ENCODE measurements at places on chromosomes 12 and 14.
A peak's percentile ranks its signal among the peaks of the same experiment; 100 is the strongest.

GRCh38 chr12:23262670-23263069 is 637.7 kb downstream of the ETNK1 start:
- DNase-seq = no peak

DNA sequence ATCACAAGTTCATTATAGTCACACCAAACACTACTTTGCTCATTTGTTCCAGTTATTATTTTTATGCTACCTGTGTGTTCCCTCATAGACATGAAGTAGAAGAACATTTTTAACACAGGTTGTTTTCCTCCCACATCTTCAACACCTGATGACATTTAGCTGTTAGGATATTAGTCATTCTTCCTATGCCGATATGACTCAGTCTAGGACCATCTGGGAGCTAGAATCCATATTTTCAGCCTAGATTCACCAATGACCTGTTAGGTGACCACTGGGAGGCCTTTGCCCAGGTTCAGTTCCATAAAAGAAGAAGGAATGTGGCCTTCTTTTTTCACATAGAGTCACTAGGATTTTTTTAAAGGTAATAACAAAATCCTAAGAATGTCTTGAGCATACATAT is 222.8 kb downstream of the C12orf42 start:
- DNase-seq = no peak

- no peak for DNase-seq
These were observed 1.5 kb downstream of the NPAS3 start for GRCh38 chr14:32940066-32940651.

DNA sequence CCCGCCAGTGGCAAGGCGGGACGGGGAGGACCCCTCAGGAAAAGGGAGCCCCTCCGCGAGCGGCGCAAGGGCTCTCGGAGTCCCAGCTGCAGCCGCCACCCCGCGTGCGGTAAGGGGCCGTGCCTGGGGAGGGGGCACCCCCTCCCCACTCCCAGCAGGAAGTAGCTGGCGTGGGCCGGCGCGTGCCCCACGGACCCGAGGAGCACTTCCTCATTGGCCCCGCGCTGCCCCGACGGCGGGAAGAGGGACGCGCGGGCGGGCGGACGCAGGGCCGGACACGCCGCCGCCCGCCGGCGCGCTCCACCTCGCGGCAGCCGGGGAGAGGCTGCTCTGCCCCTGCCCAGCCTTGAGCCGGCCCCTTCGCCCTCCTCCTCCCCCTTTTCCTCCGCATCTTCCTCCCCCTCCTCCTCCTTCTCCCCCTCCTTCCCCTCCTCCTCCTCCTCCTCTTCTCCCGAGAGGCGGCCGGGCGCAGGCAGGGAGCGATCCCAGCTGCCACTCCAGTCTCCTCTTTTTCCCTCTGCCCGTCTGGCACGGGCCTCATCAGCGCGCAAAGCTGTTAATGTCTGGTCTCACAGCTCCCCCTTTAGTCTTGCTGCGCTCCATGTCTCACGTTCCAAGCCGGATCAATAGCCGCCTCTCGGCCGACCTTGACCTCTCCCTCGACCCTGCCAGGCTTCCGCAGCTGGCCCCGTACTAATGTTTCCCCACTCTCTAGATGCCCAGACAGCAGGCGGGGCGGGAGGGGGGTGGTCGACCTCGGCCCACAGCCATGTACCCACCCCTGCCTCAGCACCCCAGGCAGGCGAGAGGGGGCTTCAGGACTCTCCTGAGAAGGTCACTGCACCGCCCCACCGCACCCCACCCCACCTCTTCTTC is 2.6 kb upstream of the BCL11B start:
- DNase-seq = peak; percentile 67

- DNase-seq = no peak
These were observed 96.1 kb downstream of the APAF1 start for GRCh38 chr12:98741196-98741555.

DNA sequence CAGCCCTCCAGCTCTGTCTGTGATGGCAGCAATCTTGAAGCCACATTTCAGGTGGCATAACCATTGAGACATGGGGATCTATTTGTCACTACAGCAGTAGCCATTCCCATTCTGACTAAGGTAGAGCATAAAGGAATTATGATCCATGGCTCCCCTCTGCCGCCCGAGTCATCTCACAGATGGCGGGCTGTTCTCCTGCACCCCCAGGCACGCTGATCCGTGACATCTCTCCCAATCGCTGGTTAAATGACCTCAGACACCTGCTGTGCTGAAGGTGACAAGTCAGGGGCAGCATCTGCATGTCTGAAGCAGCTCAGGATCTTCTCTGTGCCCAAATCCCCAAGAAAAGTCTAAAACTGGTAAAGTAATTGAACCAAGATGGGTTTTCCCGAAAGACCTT is 124.3 kb downstream of the ZFP36L1 start:
- no peak for DNase-seq
